Stimulated activated CD8-positive, alpha-beta memory T cell treated with anti-CD3 and anti-CD28 coated beads, Interleukin-15, amount 100 ng/mL, for 48 hours (primary cell): ENCODE measurements at places on chromosomes 6 and 20.

DNA sequence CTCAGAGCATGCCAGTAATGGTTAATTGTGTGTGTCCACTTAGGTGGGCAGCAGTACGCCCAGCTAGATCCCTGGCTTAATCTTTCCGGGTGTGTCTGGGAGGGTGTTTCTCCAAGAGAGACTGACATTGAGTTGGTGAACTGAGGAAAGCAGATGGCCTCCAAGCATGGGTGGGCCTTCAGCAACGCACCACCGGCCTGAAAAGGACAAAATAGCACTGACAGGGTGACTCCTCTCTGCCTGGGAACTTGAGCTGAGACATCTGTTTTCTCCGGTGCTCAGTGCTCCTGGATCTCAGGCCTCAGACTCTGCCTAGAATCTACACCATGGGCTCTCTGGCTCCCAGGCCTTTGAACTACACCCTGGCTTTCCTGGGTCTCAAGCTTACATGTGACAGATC lies 43.2 kb downstream of the C6orf118 start:
- no peak for DNase-seq

DNA sequence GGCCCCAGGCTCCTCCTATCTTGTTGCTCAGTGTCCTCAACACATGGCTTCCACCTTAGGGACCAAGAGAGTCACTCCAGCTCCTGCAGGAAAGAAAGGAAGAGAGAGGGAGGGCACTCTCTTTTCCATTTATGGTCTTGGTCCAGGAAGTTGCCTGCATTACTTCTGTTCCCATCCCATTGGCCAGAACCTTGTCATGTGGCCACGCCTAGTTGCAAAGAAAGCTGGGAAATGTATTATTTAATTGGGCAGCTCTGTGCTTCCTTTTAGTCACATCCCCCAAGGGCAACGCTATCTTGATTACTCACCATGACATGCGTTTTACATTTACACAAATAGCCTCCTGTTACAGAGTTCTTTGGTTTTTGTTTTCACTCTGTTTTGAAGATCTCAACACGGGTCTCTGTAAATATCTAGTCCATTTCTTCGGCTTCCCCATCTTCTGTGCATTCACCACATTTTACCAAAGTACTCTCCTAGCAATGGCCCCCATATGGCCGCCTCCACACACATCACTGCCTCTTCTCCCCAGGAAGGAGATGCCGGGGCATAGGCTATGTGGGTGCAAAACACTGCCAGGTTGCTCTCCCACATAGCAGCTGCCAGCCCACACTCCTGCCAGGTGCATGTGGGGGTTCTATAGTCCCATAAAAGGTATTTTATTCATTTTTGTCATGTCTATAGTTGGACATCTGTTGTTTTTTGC lies 35.7 kb upstream of the ZMYND8 start:
- no peak for DNase-seq

DNA sequence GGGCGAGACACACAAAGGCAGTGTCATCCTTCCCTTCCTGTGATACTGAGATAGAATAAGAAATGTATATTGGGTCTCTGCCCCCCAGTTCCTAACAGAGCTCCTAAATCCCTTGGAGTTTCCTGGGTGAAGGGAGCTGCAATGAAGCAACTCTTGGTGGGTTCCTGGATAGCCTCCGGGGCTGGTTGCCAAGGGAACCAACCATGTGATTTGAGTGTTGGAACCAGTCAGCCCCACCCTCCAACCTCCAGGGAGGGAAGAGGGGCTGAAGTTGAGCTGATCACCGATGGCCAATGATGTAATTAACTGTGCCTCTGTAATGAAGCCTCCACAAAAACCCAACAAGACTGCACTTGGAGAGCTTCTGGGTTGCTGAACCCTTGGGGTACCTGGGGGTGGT lies 116.6 kb downstream of the SLC22A3 start:
- DNase-seq: no peak

DNA sequence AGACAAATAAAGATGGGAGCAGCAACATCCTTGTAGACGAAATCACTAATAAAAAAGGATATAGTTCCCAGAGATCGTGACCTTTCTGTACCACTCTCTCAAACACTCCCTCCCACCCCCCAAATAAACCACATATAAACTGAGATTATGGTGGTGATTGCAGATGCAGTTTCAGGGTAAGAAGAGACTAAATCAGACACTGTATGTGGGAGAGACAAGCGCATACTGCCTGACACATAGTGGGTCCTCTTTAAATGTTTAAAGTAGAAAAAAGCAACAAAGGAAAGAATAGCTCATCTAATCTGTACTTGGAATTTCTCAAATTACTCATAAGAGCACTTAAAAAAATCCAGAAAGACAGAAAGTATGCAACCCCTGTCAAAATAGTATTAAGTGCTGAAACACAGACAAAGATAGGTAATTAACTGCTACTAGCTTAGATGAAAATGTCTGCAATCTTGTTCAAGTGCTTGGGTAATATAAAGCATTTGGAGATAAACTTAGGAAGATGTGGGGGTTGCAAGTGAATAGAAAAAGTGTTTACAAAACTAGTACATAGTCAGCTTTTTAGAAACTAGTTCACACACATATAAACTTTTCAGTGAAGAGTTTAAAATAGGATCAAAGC lies 151.6 kb downstream of the BACH2 start:
- no peak for DNase-seq

GRCh38 chr6:150894935-150895552 lies 29.5 kb downstream of the MTHFD1L start:
- peak; percentile 19 for DNase-seq

GRCh38 chr20:64115171-64115911 lies 8.0 kb upstream of the NPBWR2 start:
- DNase-seq: no peak
